ENCODE measurements at places on chromosomes 12 and 14.

GRCh38 chr12:24814379-24815113 lies 134.4 kb downstream of the BCAT1 start:
- DNase-seq: no peak

DNA sequence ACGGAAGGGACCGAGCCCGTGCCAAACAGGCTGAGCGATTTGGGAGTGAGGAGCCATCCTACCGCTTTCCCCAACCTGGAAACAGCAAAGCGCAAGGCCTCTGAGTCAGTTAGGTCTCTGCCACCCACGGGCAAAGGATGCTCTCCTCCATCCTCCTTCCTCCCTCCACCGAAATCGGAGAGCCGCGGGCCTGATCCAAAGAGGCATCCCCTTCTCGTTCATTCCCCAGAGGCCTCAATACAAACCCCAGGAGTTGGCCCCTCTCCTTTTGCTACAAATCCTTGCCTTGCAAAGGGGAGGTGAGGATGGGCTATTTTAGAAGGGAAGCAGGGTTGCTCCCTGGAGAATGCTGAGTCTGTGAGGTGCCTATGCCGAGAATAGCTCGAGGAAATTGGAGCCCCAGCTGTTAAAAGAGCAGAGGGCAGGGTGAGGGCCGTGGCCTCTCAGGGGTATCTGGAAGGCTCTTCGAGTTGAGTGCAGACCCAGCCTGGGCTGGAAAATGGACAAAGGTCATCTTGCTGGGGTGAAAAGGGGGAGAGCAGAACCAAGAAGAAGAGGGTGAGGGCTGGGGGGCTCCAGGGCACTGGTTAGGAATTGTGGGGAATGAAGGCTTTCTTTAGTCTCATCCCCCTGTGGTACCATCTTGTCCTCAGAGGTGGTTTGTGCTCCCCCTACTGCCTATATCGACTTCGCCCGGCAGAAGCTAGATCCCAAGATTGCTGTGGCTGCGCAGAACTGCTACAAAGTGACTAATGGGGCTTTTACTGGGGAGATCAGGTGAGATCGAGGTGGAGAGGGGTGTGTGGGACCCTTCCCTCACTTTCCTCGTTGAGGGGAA lies 1.1 kb downstream of the TPI1 start:
- no peak for DNase-seq

GRCh38 chr12:32920506-32921085 lies 24.0 kb upstream of the PKP2 start:
- no peak for DNase-seq

- no peak for DNase-seq
Observed at GRCh38 chr12:82034769-82035168, 275.6 kb upstream of the PPFIA2 start.

- DNase-seq: no peak
Observed at GRCh38 chr12:9758119-9758518, 2.6 kb downstream of the CD69 start.

GRCh38 chr14:28767853-28768741 lies 1.5 kb downstream of the FOXG1 start:
- no peak for DNase-seq

- DNase-seq: no peak
Observed at GRCh38 chr12:45669093-45669492, 60.4 kb upstream of the ARID2 start.
